Muscle of arm (tissue), 14 donors: ENCODE measurements at places on chromosomes 11 and 22. TPM values are rescaled to one million over a fixed set of nuclear protein-coding genes. Genes with fewer than 3 reads are reported as not detected.

The TSKU gene
- polyA plus RNA-seq: 22.9 TPM

The CARD16 gene
- 8.5 TPM for polyA plus RNA-seq

The TH gene
- 0.53 TPM for polyA plus RNA-seq

The SPI1 gene
- polyA plus RNA-seq: 4.6 TPM

The PATE4 gene
- polyA plus RNA-seq: not detected

The BEST1 gene
- 3.6 TPM for polyA plus RNA-seq

The GPR83 gene
- 0.18 TPM for polyA plus RNA-seq

The ALG8 gene
- polyA plus RNA-seq: 32.2 TPM

The CDC42EP1 gene
- polyA plus RNA-seq: 27.3 TPM

The OR52E6 gene
- polyA plus RNA-seq: not detected

The PTPRCAP gene
- polyA plus RNA-seq: 1.2 TPM

The GLYATL1 gene
- 0.81 TPM for polyA plus RNA-seq

The OR51B5 gene
- polyA plus RNA-seq: not detected

The ZNF215 gene
- 1.2 TPM for polyA plus RNA-seq

The CHCHD10 gene
- 1,945 TPM for polyA plus RNA-seq

The TRPM5 gene
- polyA plus RNA-seq: 0.08 TPM

The CDC45 gene
- 10.3 TPM for polyA plus RNA-seq

The TMEM121B gene
- 5.7 TPM for polyA plus RNA-seq

The TMEM191B gene
- polyA plus RNA-seq: not detected

The CRYAB gene
- polyA plus RNA-seq: 346 TPM

The APOL4 gene
- polyA plus RNA-seq: 9.9 TPM

The LRRN4CL gene
- polyA plus RNA-seq: 16.8 TPM

The CARNS1 gene
- polyA plus RNA-seq: 54.6 TPM

The C11orf52 gene
- polyA plus RNA-seq: 0.88 TPM

The OR5T1 gene
- not detected for polyA plus RNA-seq
